ENCODE measurements at places on chromosomes 5 and 9.
A peak's percentile ranks its signal among the peaks of the same experiment; 100 is the strongest.

GRCh38 chr5:38546691-38547146, 9.7 kb downstream of the LIFR start:
- DNase-seq: no peak

GRCh38 chr5:159096924-159097783, 2.6 kb downstream of the EBF1 start:
- DNase-seq: no peak

GRCh38 chr5:16690243-16690852, 73.6 kb upstream of the RETREG1 start:
- DNase-seq: peak; percentile 55

DNA sequence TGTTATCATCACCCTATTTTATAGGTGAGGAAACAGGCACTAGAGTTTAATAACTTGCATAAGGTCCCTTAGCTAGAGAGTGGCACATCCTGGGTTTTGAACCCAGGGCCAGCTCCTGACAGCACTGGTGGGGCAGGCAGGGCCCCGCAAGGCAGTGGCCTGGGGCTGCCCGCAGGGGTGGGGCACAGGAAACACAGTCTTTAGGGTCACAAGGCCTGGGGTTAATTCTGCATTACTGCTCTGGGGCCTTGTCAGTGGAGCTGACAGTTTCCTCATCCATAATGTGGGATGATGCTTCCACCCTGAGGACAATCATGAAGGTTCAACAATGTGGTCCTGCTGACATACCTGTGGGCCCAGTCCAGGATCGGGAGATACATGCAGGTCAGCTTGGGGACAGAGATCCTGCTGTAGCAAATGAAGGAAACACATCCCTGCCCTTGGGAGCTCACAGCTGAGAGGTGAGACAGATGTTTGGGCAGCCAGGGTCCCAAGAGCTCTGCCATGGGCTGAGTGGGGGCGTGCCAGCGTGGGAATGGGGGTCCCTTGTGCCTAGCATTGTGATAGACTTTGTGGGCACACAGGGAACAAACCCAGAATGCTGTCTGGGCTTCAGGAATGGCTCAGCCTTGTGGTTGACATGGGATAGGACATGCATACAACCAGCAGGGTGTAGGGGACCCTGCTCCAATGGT, 14.7 kb downstream of the FGF18 start:
- no peak for DNase-seq

GRCh38 chr9:137277329-137278041, at the start of gene TOR4A:
Gene TOR4A (plus strand): TSS chr9:137277726. CDS start chr9:137278690, 964 bp downstream.
- DNase-seq: peak; percentile 76

DNA sequence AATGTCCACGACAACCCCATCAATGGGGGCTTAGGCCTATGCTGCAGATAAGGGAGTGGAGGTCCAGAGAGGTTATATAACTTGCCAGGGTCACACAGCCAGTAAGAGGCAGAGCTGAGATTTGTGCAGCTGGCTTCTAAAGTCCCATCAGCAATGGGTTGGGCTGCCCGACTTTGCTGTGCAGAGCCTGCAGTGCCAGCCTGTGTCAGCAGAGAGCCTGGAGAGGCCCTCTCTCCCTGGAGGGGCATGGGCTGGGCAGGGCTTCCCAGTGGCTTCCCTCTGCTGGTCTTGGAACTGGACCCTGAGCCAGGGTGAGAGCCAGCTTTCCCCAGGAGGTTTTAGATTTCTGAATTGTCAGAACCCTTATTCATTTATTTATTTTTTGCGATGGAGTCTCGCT, 77.2 kb upstream of the RAPGEF1 start:
- no peak for DNase-seq

DNA sequence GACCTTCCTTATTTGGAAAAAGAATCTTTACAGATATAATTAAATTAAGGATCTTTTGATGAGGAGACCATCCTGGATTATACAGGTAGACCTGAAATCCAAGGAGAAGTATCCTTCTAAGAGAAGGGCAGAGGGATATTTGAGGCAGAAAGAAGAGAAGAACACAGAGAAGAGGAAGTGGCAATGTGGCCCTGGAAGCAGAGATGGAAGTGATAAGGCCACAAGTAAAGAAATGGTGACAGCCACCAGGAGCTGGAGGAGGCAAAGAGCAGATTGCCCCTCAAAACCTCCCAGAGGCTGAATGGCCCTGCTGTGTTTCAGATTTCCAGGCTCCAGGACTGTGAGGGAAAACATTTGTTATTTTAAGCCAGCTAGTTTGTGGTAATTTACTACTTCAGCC, 93.0 kb upstream of the ANKRD55 start:
- DNase-seq: peak; percentile 23

- DNase-seq: no peak
These were observed 10.2 kb downstream of the DIAPH1 start for GRCh38 chr5:141608557-141608956.

DNA sequence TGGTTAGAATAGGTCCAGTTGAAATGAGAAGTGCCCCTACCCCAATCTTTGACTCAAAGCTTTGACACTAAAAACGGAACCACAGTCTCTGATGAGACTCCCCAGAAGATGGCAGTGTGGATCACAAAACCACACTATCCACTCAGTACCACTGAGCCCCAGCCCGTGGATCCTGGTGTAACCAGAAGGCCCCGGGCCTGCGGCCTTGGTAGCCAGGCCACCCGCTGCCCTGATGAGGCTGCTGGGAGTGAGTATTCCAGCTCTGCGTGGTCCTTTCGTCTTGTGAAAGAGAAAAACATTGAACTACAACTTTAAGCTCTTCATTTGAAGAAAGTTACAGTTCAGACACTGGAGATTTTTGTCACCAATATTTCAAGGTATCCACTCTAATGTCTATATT, 42.2 kb upstream of the FBP1 start:
- peak; percentile 74 for DNase-seq

DNA sequence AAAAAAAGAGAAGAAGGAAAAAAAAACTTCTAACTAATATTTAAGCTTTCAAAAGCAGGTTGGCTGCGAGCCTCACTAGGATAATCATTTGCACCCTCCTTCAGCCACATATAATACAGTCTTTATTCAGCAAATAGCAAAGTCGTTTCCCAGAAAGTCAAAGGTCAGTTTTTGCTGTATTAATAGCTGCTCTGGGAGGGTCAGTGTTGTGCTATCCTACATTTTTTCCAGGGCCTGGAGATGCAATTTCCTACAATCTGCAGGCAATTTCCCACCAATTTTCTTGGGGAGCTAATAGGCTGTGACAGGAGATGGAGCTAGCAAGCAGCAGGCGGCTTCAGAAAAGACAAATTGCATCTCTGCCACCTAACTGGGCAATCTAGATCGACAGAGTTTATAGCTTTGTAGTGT, 136.8 kb downstream of the TLE1 start:
- DNase-seq: no peak

DNA sequence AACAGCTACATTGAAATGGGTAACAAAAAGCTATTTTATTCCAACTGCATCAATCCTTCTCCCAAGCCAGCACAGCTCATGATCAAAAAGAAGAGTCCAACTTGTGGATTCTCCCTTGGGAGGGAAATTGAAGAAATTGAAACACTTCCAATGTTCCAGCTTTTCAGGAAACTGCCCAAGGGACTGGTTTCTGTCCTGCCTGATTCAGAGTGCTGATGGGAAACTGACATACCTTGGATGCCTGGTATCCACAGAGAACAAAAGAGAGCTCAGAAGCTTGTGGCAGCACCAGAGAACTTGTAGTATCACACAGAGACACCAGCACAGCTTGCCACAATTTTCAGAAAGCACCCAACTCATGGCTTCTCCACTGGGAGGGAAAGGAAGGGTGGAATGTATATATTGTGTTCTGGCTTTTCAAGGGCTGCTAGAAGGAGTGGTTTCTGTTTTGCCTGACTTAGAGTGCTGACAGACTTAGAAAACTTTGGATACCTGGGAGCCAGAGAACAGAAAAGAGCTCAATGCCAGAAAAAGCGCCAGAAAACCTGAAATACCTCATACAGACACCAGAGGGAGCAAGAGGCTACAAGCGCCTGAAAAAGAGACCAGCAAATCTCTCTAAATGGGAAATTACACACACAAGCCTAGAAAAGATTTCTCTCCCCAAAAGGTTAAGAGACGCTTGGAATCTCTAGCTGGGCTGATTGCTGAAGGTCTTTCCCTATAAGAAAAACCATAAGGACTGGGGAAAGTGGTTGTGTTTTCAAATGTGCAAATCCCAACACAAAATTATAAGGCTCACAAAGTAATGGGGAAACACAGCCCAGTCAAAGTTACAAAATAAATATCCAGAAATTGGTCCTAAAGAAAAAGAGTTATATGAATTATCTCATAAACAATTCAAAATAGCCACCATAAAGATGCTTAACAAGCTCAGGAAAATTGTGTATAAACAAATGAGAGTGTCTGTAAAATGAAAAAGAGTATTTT, 178.8 kb downstream of the SPOCK1 start:
- peak; percentile 65 for DNase-seq

DNA sequence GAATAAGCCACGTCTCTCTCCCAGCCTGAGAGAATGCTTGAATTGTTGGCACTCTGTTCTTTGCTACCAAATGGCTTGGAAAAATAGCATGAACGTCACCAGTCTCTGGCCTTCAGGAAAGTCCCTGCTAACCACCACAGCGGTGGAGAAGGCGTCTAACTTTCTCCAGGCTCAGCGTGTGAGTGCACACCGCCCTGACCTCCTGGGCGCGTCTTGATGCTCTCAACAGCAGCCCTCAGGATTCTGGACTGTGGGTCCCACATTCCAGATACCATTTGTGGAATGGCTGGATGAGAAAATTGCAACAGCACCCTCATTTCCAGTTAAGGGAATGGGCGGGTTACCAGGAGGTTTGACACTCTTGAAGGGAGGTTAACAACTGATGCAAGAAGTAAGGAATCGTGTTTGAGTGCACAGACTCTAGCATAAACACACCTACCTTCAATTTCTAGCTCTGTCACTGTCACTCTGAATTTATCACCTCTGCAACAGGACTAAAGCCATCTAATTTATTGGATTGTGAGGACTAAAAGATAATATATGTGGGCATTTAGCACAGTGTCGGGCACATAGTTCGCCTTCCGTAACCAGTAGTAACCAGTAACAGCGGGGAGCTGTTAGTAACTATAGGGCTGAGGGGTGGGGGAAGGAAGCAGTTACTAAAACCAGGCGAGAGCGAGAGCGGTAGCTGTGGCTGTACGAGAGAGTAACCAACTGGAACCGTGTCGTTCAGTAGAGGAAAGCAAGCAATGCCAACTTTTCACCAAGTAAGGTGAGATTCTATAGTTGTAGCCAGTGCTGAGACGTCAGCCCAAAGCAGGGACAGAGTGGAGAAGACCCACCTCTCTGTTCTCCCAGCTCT, 807 bp upstream of the PLGRKT start:
- no peak for DNase-seq

GRCh38 chr9:137672907-137673791, 54.3 kb downstream of the EHMT1 start:
- peak; percentile 77 for DNase-seq

DNA sequence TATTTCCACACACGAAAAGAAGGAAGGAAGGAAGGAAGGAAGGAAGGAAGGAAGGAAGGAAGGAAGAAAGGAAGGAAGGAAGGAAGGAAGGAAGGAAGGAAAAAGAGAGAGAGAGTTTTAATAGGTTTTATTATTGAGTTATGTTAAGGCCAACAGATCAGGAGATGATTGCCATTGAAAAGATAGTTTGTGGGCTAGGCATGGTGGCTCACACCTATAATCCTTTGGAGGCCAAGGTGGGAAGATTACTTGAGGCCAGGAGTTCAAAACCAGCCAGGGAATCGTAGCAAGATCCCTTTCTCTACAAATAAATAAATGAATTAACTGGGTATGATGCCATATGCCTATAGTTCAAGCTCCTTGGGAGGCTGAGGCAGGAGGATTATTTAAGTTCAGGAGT, 877.2 kb downstream of the TLE4 start:
- no peak for DNase-seq

Data from Kasumi-1 (cell line).